ENCODE measurements at places on chromosomes 4 and X.

DNA sequence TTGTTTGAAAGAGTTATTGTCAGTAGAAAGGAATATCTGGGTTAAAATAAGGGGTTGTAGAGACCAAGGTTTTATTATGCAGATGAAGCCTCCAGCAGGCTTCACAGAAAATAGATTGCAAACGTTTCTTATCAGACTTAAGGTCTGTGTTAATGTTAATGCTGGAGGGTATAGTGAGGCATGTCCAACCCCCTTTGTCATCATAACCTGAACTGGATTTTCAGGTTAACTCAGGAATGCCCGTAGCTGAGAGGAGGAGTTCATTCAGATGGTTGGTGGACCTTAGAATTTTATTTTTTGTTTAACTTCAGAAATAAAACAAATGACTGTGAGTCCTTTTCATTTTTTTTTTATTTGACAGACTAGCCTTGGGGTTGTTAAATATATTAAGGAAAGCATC, 354.1 kb downstream of the GPM6A start:
- DNase-seq: no peak

- no peak for DNase-seq
Measured at GRCh38 chrX:111411983-111412382, at the start of gene DCX. TSS of gene DCX (minus strand) at chrX:111412192. CDS start at chrX:111410398, 1,794 bp downstream.

DNA sequence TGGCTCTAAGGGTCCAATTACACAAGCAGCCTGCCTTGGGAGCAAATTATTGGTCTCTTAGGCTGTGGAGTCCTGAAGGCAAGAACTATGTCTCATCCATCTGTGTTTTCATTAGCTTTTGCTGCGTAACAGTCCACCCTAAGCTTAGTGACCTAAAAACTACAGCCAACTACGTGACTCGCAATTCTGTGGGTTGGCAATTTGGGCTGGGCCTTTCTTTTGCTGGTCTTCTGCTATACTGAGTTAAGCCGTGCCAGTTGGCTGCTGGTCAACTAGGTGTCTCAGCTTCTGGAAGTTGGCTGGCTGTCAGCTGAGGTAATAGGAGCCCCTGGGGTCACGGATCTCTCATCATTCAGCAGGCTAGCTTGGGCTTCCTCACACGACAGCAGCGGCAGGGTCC, 205.6 kb upstream of the S100G start:
- no peak for DNase-seq

DNA sequence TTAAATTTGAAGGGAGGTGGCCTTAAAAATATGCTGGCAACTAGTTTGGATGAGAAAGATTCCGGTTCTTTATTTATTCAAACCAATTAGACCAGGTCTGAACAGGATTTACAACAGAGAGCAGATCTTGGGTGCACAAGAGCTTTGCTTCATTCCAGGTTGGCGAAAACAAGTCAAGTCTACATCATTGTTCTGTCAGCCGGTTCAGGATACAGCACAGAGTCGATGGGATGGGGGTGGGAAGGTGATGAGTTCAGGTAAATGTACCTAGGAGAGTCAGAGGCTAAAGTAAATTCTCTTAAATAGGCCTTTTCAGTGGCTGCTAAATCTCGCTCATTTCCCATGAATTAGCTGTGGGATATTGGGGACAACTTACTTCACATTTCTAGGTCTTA, 882 bp upstream of the STIM2 start:
- DNase-seq: no peak

GRCh38 chr4:41420541-41420940, 117.4 kb upstream of the LIMCH1 start:
- no peak for DNase-seq

DNA sequence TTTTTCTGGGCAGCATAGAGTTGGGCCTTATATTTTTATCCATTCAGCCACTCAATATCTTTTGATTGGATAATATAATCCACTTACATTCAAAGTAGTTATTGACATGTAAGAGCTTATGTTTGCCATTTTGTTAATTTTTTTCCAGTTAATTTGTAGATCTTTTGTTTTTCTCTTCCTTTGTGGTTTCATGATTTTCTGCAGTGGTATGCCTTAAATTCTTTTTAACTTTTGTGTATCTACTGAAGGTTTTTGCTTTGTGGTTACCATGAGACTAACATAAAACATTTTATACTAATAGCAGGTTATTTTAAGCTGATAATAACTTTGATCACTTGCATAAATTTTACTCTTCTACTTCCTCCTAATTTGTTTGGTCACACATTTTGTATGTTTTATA, 140.8 kb upstream of the GATB start:
- no peak for DNase-seq

- DNase-seq: no peak
Measured at GRCh38 chr4:61292322-61292721, 92.2 kb downstream of the ADGRL3 start.

DNA sequence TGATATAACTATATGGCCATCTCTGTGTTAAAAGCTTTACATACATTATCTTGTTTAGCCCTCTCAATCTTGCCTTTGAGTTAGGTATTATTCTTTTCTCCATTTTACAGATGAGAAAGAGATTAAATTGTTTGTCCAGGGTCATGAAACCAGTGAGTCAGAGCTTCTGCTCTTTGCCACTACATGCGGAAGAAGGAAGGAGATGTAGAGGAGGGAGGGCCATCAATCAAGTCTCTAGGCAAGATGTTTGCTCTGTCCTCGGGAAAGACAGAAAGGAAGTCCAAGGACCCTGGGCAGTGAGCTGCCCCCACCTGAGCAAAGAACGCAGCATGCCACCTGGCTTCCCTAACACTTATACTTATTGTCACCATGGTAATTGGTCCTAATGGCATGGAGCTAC, 133.7 kb upstream of the IL1RAPL2 start:
- no peak for DNase-seq

GRCh38 chrX:97070346-97070745, 186.6 kb downstream of the RPA4 start:
- DNase-seq: no peak

GRCh38 chrX:69535661-69536060, 31.5 kb downstream of the NALF2 start:
- no peak for DNase-seq

GRCh38 chrX:38799995-38800580, 1.2 kb upstream of the MID1IP1 start:
- DNase-seq: no peak

GRCh38 chr4:112085156-112086035, 59.9 kb upstream of the FAM241A start:
- DNase-seq: no peak

- no peak for DNase-seq
Measured at GRCh38 chr4:178165951-178166308, 723.7 kb upstream of the AGA start.

GRCh38 chrX:41895826-41896225, 27.5 kb downstream of the CASK start:
- no peak for DNase-seq

GRCh38 chr4:103289186-103289585, 91.0 kb upstream of the CENPE start:
- DNase-seq: no peak

DNA sequence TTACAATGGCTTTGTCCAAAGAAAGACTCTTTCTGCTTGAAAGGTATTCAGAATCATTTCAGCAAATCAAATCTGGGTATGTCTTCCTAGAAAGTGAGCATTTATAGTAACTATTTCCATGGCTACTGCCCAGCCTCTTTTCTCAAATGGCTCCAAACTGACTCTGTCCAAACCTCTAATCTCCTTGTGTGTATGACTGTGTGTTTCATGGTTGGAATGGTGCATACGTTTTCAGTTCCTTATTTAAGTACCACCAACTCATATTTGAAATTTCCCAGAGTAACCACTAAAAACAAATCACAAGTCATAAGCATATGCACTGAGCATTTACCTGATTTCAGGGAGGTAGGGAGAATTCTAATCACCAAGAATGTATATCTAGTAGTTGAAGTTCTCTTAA, 106.0 kb downstream of the TMEM144 start:
- DNase-seq: no peak

DNA sequence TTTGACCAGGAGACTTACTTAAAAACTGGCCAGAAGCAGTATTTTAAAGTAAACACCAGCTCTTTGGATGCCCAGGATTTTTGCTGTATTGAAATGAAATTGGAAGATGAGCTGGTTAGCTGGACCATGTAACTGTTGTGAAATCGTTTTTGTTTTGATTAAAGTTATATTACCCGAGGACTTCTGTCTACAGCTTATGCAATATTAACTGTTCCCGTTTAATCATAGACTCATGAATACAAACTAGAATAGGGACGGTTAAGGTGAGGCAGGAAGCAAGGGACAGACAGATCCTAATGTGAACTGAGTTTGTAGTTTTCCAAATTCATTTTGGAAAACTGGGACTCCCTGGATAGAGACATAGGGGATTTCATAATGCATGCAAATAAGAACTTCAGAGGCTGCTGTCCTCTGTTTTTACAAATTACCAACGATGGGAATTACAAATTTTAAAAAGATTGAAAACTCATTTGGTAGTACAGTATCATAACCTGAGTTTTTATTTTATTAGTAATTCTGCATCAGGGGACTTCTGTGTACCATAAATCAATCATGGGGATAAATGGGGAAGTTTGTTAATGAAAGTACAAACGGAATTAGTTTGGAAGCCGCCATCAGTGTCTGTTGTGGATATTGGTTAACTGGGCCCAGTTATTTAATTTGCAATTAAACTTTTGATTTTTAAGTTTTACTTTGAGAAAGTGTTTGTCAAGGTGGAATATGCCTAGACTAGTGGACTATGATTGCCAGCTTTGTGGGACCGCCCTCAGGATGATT, 304.4 kb downstream of the AFF2 start:
- DNase-seq: no peak

DNA sequence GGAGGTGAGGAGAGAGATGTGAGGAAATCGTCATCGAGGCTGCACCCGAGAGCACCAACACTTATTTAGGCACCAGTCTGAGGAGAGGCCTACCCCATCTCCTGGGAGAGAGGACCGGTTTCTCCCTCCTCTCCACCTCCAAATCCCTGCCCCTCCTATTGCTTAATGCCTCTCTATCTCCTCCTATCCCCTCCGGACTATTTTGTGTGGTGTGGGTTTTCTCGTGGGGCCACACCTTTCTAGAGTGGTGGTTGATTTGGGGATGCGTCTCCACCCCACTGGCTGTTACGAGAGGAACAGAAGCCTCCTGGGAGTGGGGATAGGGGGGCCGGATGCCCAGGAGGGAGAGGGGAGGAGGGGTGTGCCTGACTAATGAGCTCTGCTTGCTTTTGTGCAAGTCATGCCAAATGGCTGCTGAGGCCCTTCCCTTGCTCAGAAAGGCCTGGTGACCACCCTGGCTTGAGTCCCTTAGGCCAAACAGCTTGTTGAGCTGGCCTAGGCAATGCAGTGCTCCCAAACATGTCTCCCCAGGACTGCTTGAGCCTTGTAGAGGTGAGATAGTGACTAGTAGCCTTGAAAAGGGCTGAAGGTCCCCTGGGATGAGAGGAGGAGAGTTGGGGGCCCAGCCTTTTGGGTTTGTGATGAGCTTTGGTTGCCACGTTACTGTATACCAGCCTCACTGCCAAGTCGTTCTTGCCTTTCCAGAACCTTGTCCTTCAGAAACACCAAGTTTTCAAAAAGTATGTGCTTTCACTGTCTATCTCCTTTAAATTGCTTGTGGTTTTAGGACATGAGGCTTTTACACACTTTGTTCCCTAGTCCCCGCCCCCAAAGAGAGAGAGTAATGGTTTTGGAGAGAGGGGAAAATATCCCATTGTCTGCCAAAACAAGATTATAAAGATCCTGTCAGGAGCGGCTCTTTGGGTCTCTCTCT, 1.2 kb downstream of the MSN start:
- DNase-seq: no peak

GRCh38 chr4:53490965-53491622, 100.2 kb downstream of the LNX1 start:
- no peak for DNase-seq

DNA sequence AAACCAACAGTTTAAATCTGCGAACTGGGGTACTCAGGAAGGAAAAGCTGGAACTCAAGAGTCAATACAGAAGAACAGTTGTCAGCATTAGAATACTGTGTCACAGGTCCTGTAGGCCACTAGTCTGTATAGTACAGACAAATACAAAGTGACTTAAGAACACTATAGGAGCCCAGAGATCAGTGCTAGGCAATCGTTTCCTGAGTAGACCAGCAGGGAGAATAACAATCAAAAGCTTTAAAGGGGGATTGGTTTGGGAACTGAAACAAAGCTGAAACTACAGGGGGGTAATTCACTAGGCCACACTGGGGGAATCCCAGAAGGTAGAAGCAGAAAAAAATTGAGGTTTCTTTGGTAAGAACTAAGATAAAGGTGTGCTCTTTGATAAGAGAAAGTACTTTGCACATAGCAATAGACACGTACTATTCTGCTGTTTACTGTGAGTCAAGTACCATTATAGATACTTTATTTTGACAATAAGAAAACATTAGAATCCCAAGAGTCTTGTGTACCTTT, 339.7 kb downstream of the PCDH19 start:
- DNase-seq: no peak

GRCh38 chr4:74203467-74203866, 45.5 kb downstream of the MTHFD2L start:
- no peak for DNase-seq

GRCh38 chrX:3449287-3449686, 102.8 kb upstream of the MXRA5 start:
- no peak for DNase-seq

GRCh38 chr4:5019796-5020195, 538 bp upstream of the CYTL1 start:
- DNase-seq: no peak

Data from activated CD8-positive, alpha-beta memory T cell treated with anti-CD3 and anti-CD28 coated beads for 48 hours (primary cell).